Pancreas (tissue), 10 donors: ENCODE measurements at places on chromosomes 4 and X.
A peak's percentile ranks its signal among the peaks of the same experiment; 100 is the strongest.

DNA sequence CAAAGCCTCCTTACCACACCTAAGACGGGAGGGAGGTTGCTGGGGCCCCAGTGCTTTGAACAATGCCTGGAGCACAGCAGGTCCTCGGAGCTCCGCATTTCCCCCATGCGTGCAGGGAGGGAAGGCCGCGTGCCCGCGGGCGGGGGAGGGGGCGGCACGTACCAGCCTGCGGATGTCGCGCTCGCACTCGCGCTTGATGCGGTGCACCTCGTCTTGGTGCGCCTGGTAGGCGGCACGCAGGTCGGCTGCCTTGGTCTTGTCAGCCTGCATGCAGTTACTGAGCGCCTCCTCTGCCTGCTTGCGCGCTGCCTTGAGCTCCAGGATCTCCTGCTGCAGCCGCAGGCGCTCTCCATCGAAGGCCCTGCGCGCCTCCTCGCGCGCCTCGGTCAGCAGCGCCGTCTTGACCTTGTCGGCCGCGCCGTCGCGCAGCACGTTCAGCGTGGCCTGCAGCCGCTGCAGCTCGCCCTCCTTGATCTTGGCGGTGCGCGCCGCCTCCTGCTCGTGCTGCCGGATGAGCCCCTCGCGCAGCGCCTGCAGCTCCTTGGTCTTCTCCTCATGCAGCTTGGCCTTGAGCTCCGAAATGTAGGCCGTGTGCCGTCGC is 87.2 kb upstream of the C4orf50 start:
- DNase-seq: no peak

GRCh38 chr4:140151699-140152012 is 2.3 kb downstream of the MAML3 start:
- peak; percentile 78 for DNase-seq

DNA sequence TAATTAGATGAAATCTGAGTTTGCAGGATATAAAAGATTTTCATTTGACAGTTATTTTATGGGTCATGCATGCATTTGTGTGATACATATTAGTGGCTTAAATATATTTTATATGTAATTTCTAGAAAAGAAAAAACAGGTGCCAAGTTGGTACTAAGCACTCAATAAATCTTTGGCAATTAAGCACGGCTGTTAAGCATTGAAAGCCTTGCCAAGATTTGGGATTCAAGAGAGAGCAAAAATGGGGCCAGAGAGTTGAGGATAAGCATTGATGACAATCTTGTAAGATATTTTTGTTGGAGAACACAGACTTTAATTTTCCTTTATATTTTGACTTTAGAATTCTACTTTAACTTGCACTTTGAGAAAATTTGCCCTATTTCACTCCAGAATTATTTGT is 249.8 kb upstream of the MAD2L1 start:
- DNase-seq: no peak

DNA sequence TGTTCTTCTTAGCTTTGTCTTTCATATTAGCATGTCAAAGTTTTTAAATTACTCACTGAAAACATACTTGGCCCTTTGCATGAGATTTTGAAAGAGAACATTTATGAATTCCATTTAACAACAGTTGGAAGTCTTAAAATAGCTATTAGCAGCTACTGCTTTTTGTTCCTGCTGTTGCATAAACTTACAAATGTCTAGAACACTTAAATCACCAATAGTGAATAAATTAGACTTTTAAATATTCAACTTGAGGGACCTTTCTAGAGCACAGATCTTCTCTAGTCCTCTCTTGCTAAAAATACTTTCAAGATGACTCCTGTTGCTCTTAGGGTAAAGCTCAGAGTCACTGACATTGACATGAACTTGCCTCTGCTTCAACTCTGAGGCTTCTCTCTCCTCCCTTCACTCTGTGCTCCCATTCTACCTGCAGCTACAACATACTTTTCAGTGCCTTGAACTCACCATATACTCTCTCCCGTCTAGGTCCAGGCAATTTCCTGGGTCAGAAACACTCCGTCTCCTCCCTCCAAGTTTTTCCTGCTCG is 15.8 kb upstream of the TXK start:
- DNase-seq: no peak

DNA sequence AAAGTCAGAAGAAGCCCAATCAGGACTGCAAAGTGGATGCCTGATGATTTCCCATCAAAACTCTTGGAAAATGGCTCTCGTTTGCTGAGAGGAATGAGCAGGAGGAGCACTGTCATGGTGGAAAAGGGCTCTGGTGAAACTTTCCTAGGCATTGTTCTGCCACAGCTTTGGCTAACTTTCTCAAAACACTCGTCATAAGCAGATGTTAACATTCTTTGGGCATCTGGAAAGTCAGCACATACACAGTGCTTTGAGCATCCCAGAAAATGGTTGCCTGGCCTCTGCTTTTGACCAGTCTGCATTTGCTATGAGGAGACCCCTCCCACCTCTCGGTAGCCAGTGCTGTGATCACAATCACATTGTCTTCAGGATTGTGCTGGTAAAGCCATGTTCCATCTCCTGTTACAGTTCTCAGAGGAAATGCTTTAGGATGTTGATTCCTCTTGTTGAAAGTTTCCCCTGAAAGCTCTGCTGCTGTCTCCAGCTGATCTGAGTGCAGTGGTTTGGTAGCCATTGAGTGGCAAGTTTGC is 25.2 kb upstream of the TBC1D14 start:
- no peak for DNase-seq

DNA sequence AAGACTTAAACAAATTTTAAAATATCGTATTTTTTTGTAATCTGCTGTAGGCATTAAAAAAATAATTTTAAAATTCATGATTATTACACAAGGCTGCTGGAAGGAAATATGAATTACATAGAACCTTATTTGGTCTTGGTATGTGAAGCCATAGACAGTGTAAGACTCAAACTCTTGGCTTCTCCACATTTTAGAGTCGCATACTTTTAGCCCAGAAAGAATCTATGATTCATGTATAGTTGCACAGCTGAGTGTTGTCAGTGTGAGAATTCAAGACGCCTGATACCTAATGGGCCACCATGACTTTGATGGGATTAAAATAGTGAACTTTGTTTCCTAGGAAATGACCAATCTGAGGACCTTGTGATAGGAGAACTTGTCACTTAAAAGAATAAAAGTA is 1.4 kb downstream of the INTU start:
- no peak for DNase-seq

DNA sequence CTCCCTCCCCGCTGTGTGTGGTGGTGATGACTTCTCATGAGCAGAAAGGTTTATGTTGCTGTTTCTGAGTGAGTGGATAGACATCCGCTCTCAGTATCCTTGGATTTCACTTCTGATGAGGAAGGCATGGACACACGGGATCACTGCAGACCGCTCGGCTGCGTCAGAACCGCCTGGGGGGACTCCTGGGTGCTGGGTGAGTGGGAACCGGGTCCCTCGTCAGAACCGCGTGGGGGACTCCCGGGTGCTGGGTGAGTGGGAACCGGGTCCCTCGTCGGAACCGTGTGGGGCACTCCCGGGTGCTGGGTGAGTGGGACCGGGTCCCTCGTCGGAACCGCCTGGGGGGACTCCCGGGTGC is 9.0 kb downstream of the CTBP1 start:
- DNase-seq: no peak
